Cardiac muscle cell (in vitro differentiated cells and primary cell): ENCODE measurements at places on chromosomes 16 and 17.
A peak's percentile ranks its signal among the peaks of the same experiment; 100 is the strongest.

DNA sequence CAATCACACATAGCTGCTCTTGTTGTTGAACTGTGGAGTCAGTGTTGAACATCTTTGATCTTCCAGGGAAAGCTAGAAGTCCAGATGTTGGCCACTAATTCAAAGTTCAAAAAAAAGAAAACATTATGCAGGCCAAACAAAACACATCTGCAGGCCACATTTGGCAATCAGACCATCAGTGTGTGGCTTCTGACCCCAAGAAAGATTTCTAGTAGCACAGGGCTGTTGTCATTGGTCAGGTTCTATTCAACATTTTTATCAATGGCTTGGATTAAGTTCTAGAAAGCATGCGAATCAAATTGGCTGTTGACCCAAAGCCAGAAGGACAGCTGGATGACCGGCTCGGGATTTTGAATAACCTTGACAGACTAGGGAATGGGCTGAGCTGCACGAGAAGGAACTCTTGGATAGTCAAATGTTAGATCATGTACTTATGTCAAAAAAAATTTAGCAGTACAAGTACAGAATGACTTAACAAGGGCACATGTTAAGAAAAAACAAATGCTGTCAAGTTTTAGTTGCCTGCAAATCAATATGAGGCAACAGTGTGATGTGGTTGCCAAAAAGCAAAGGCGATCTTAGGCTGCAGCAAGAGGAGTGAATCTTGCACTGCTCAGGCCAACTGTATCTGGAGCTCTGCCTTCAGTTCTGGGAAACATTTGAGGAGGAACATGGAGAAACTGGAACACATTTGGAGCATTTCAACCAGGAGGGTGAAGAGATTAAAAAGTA lies 187.6 kb downstream of the RGS9 start:
- DNase-seq: no peak

DNA sequence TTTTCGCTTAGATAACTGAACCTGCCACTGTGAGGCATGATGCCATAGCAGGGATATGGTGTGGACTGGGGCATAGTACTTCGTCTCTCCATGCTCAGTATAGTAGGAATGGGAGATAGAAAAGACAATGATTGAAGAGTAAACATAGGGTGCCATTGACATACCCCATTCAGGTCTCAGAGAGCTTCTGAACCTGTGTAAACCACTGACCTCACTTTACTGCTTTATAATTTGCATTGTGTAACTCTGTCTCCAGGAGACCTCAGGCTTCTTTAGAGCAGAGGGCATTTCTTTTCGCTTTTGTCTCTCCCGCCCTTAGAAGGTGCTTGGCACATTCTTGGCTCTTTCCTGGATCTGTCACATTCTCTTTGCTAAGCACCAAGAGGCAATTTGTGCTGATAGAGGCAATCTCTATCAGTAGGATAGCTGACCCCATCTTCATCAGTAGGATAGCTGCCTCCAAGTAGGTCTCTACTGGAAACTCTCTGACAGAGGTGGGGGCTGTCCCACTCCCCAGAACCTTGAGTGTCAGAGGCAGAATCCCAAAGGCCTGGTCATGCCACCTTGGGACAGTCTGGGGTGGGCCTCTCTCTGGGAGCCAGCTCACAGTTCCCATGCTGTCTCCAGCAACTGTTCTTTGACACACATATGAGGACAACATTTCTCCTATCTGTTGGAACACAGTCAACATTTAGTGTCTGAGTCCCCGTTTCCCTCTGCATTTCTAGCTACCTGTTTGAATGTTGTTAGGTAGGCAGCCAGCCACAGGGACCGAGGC lies 181.9 kb downstream of the UTP18 start:
- no peak for DNase-seq

DNA sequence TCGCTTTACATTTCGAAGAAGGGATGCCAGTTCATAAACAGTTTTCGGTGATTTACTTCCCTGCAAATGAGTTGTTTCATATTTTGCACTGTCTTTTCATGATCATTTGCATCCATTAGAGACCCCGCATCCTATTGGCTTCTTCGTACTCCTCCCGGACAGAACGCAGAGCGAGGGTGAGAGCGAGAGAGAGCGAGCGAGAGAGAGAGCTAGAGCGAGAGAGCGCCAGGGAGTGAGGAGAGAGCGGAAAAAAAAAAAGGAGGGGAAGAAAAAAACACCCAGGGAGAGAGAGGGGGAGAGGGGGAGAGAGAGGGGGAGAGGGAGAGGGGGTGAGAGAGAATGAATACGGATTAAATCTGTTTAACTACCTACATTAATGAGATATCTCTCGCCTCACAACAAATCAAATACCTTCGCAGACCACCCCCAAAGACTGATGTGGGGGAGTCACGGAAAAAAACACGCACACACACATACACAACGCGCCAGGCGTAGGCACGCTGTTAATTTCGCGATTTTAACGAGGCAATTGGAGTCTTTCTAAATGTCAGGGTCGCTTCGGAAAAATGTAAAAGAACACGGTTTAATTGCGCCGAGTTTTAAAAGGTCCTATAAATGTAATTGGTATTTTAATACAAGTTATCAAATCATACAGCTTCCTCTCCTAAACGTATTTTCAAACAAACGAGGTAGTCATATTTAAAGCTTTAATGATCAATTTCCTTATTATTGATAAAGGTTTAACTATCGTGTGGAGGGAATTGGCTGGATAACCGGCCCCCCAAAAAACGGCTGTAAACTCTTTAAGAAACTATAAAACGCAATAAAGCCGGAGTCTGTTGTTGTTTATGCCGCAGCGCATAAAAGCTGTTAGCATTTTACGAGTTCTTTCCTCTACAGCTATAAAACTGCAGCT lies at the start of gene HOXB8:
Gene HOXB8, minus strand, starts transcription at position 246 of the 916 bp plus-strand sequence. CDS start 588 bp downstream, outside the sequence.
- DNase-seq: no peak

GRCh38 chr17:66923886-66924285 lies 40.6 kb upstream of the CACNG4 start:
- DNase-seq: no peak

DNA sequence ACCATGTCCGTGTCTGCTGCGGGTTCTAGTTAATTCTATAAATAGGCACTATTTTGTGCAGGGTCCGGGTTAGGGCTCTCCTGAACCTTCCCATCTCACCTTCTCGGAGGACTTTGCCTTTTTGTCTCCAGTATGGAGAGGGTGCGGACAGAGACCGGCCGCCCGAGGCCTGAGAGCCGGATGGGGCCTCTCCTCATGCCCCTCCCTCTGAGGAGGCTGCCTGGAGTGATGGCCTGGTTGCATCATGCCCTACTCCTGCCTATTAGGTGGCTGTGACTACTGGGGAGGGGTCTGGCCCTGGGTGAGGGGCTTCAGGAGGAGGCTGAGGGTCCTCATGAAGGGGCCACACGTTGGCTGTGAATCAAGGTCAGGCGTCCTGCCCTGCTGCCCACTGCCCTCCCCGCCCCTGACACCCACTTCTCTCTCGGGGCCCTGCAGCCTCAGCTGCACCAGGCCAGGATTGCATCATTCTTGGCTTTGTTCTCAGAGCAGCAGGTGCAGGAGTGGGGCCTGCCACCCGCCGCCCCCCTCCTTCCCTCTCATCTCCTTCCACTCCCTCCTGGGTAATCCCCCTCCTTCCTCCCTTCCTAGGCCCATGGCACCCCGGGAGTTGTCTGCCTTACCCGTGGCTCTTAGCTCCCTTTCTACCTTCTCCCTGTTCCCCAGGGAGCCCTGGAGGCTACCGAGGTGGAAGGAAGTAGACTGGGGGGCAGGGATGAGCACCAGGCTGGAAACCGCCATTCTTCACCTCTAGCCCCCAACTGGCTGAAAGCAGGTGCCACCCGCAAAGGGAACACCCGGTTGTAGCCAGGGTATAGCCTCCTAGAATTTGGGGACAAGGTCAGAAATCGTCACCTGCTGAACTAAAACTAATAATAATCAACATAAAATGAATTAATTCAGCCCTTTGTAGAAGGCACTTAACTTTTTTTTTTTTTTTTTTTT lies 12.7 kb upstream of the ARHGAP23 start:
- no peak for DNase-seq

DNA sequence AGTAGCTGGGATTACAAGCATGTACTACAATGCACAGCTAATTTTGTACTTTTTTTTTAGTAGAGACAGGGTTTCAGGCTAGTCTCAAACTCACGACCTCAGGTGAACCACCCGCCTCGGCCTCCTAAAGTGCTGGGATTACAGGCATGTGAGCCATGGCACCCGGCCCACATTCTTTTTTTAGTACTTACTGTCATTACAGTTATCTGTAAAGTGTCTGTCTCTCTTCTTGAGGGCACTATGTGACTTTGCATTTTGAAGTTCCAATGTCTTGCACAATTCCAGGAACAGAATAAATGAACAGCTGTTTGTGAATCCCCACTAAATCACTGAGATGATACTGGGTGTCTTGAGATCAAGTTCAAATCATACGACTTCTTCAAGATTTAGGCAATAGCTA lies 1540.3 kb downstream of the CDH11 start:
- DNase-seq: peak; percentile 26

DNA sequence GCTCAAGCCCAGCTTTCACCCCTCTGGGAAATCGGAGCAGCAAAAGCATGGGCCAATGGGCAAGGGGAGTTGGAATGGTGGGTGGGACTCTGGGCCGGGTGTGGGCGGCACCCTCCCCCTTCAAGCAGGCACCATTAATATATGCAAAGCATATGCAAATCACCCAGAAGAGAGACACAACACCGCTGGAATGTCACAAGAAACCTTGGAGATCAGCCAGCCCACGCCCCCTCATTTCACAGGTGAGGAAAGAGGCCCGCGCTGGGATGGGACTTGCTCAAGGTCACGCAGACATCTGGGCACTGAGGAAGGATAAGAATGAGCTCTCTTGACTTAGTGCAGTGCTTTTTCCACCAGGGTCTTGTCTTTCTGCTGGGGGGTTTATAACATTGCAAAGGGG lies 4.8 kb downstream of the SRCIN1 start:
- DNase-seq: no peak

DNA sequence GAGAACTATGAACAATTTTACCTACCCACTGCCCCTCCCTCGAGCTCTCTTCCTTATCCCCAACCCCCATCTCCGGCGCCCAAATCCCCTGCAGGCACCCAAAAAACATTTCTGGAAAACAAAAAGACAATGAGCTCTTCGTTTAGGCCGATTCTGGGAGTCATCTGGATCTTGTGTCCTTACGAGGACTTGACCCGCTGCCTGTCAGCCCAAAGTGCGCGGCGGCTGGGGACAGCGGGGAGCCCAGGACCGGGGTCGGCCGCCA lies 524 bp downstream of the STRADA start:
- DNase-seq: no peak

GRCh38 chr16:28117168-28117565 lies 53.7 kb upstream of the GSG1L start:
- no peak for DNase-seq

DNA sequence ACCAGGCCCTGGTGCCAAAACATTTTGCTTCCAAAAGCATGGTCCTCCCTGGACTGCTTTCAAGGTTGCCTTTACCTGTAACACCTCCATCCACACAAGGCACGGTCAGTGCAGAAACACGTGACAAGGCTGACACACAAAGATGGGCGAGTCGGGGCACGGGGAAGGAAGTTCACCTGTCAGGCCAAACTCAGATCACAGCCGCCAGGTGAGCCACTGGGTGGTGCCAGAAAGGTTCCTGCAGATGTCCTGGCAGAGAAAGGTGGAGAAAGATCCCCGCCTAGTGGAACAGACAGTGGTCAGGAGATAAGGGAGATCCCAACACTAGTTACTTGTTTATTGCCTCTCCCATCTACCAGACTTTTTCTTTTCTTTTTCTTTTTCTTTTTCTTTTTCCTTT lies 155.3 kb downstream of the AIPL1 start:
- DNase-seq: no peak

- DNase-seq: no peak
These were observed 228.6 kb upstream of the SDK2 start for GRCh38 chr17:73872816-73873215.

DNA sequence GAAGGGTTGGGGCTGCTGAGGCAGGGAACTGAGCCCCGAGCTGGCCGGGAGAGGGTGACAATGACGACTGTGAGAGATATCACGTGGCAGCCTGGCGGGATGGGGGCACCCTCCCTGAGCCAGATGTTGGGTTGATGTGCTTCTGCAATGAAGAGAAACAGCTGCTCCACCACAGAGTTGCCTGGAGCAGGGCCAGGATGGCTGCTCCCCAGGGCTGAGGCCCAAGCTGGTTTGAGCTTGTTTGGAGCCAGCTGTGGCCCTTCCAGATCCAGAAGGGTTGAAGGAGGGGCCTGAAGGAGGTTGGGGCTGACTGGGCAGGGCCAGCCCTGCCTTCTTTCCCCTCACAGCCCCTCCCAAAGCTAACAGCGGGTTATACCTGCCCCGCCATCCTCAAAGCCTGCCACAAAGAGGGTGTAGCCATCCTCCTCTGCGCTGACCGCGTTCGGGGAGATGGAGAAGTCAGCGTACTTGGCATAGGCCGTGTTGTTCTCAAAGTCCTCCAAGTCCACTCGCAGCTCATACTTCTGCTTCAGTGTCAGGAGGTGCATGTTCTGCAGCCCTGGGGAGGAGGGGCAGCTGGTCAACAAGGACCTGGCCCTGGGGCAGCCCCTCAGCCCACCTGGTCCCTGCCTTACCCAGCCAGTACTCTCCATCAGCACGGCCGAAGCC lies 2.1 kb downstream of the MFAP4 start:
- peak; percentile 98 for DNase-seq

- no peak for DNase-seq
These were observed 14.4 kb downstream of the CACNB1 start for GRCh38 chr17:39183045-39183444.

- no peak for DNase-seq
These were observed 853.8 kb downstream of the CDH8 start for GRCh38 chr16:61182391-61182790.

GRCh38 chr17:37538981-37539659 lies 49.4 kb downstream of the DUSP14 start:
- DNase-seq: no peak

GRCh38 chr17:77501101-77501566 lies 360.4 kb downstream of the SEC14L1 start:
- peak; percentile 40 for DNase-seq

- DNase-seq: peak; percentile 96
These were observed at the start of gene FBXO47 for GRCh38 chr17:38967290-38967738. FBXO47 (minus strand) TSS chr17:38967403; CDS start chr17:38963025, 4,378 bp downstream.

- DNase-seq: no peak
These were observed 15.0 kb downstream of the CA10 start for GRCh38 chr17:52143542-52143941.

DNA sequence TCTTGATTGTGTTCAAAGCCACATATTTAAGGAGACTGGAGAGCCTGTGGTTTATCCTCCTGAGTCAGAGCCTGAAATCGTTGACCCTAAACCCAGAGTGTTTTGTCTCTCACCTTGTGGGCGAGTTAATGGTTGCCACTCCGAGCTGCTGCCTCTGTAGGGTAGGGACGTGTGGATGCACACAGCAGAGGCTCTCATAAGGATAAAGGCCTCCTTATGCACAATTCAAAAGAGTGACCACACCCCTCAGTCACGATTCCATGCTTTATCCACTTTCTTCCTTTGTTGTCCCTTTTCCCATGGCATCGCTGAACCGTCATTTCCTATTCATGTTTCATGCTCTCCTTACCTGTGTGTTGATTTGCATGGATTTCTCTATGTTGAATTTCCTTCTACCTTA lies 805.0 kb upstream of the RBFOX1 start:
- DNase-seq: no peak

DNA sequence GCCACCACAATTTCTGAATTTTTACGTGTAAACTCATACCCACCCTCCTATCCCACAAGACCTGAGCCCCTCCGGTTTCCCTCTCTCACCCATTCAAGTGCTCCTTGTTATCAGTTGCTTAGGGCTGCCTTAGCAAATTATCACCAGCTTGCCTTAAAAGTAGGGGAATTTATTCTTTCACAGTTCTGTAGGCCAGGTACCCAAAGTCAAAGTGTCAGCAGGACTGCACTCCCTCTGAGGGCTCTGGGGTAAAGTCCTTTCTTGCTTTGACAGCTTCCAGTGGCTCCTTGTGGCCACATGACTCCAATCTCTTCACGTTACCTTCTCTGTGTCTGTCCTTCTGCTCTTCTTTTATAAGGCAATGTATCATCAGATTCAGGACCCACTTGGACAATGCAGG lies 7.9 kb upstream of the TMEM220 start:
- no peak for DNase-seq
